ENCODE measurements at places on chromosomes 13 and 19.
A peak's percentile ranks its signal among the peaks of the same experiment; 100 is the strongest.

DNA sequence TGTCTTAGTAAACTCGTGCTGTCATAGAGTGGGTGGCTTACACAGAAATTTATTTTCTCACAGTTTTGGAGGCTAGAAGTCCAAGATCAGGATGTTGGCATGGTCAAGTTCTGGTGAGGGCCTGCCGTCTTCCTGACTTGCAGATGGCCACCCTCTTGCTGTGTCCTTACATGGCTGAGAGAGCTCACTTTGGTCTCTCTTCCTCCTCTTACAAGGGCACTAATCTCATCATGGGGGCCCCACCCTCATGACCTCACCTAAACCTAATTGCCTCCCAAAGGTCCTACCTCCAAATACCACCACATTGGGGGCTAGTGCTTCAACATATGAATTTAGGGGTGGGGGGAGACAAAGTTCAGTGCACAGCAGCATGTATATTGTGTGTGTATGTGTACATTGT is 14.3 kb upstream of the GPR18 start:
- no peak for DNase-seq

- no peak for DNase-seq
Measured at GRCh38 chr19:55552206-55552605, 6.9 kb upstream of the SBK3 start.

GRCh38 chr13:49627831-49628652 is at the start of gene ARL11:
ARL11 (plus strand) TSS chr13:49628507; CDS start chr13:49630448, 1,941 bp downstream.
- DNase-seq, result peak; percentile 84

DNA sequence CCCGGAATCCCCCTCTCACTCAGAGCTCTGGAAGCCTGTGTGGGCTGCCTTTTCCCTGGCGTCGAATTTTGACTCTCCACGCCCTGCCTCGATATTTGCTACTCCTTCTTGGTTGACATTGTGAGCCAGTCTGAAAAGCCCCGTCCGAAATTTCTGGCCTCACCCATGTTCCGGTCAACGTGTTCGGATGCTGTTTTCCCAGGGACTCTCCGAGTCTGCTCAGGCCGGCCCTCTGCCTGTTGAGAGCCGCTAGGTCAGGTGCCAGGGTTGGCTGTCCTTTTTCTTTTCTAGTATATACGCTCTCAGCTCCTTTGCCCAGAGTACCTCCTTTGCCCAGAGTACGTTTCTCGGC is 6.8 kb upstream of the DGKH start:
- DNase-seq, result peak; percentile 47
